Common myeloid progenitor, CD34-positive (primary cell): ENCODE measurements at places on chromosomes 7 and 10.
A peak's percentile ranks its signal among the peaks of the same experiment; 100 is the strongest.

- no peak for DNase-seq
Measured at GRCh38 chr7:31096877-31097258, 44.8 kb downstream of the ADCYAP1R1 start.

DNA sequence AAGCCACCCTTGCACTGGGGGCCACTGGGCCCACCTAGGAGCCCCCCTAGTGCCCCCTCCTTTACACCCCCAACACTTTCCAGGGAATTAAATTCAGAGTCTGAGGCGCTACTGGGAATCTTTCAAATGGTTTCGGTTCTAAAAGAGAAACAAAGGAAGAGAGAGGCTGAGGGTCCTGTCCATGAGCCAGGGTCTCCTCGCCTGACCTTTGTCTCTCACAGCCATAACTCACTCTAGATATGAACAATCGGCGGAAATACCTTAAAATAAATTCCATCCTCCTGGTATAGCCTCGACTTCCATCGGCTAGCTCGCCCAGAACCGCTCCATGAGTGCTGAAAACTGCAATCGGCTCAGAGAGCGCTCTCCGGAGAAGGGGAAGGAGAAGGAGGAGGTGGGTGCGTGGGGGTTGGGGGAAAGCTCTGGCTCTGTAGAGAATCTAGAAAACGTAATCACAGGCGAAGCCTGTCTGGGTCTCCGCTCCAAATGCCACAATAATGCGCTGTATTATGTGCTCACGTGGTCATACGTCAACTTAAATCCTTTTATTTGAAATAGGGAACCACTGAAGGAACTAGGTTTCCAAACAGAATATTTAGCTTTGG is 12.6 kb downstream of the HOXA4 start:
- no peak for DNase-seq

DNA sequence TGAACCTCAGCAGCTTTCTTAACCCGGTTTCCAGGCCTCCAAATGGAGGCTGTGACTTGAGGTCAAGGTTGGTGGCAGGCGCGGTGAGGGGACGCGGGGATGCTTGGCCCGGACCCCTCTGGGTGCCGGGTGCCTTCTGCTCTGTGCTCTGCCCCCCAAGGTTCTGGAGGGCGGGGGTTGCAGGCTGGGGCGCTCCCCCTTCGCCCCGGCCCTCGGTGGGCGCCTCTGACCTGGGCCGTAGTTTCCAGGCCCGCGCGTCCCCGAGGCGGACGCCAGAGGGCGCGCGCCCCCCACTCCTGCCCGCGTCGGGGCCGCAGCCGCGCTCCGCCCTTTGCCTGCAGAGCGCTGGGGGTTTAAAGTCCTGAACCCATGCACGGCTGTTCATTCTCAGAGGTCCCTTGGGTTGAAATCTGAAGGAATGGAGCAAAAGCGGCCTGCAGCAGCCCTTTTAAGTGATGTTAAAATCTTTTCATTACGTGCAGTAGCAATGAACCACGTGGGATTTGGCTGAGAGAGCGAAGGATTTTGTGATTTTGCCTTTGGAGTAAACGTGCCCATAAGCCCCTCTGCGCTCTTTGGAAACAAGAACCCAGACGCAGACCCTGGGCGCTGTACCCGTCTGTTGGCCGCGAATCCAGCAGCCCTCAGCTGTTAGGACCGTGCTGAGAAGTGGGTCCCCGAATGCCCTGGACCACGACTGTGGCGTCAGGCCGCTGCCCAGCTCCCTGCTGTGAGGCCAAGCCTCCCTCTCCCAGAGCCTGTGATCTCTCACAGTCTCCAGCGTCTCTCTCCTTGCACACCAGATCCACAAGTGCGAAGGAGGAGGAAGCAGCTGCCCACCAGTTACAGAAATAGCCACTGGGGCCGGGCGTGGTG is 135.0 kb downstream of the ACTR3B start:
- DNase-seq: peak; percentile 9

- no peak for DNase-seq
Measured at GRCh38 chr7:7157887-7158271, 24.5 kb upstream of the C1GALT1 start.

DNA sequence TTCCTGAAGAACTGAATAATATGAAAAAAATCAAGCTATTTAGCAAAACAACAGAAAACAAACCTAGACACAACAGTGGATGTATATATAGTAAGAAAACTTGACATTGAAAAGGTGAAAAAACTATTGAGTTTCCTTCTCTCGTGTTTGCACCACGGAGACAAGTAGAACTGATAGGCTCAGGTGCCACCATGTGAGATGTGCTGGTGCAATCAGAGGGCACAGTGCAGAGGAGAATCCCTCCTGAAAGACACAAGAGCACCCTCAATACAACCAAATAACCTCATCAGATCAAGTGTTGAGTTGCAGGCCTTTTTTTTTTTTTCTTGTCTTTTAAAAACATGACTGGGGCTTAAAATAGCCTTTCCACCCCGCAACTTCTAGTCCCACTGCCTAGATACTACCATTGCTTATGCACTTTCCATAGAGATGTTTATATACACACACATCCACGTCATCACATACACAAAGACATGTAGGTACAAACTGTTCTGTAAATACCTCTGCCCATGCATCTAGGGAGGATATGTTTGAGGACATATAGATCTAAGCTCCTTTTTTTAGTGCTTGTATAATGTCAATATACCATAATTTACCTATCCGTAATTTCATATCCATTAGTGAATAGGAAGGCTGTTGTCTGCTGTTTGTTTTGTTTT is 54.1 kb downstream of the UBE2H start:
- no peak for DNase-seq

DNA sequence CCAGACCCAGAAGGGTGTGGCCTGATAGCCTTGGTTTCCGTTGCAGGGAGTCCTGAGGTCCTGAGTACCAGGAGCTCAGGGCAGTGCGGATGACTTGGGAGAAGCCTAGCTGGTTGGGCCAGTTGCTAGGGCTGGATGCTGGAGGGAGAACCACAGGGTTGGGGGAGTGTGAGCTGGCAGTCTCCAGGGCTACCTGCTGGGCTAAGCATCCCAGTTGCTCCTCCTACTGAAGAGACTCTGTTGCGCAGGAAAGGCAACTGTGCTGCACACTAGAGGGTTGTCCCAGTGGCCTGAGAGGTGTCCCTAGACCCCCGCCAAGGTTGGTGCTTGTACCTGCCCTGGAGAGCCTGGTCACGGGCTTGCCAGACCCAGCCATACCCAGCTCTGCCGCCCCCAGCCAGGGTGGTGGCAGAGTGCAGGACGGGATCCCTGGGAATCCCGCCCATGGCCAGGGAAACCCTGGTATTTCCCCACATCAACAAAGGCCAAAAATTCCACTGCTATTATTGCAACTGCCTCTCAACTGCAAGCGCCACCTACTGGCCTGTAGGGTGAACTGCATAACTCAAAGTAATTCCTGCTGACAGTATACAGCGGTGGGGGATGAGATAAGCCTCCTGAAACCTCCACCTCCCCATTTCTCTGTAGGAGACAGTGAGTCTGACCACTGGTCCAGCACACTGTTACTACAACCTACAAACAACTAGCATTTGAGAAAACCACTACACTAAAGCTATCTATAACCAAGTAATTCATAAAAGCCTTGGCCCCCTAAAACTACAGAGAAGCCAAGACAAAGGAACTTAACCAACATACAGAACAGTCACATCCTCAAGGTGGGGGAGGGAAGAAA is 67.6 kb upstream of the DDC start:
- DNase-seq: peak; percentile 65

- DNase-seq: no peak
Measured at GRCh38 chr7:157013602-157014549, 3.4 kb upstream of the MNX1 start.

- no peak for DNase-seq
Measured at GRCh38 chr10:3889961-3890522, 105.0 kb upstream of the KLF6 start.

- no peak for DNase-seq
Measured at GRCh38 chr10:29646238-29646902, 11.6 kb upstream of the SVIL start.

DNA sequence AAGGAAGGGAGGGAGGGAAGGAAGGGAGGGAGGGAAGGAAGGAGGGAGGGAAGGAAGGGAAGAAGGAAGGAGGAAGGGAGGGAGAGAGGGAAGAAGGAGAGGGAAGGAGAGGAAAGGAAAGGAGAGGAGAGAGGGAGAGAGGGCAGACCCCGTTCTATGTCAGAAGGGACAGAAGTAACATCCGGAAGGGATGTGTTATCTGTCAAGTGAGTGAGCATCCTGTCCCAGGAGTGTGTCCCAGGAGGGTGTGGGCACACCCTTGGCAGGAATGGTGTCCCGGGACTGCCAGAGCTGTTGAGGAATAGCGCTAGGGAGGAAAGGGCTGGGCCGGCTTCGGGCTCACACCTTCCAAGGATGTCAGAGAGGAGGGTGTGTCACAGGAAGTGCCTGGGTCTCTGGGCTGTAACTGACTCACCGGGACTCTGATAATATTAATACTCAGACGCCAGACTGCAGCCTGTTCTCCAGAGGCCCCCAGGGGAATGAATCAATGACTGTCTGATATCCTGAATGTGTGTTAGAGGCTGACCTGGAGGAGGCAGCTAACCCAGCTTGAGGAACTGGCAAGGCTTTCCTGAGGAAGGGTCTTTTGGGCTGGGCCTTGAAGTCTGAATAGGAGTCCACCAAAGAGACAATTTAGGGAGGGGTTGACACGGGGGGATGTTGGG is 125.6 kb upstream of the TNRC18 start:
- DNase-seq: peak; percentile 27

DNA sequence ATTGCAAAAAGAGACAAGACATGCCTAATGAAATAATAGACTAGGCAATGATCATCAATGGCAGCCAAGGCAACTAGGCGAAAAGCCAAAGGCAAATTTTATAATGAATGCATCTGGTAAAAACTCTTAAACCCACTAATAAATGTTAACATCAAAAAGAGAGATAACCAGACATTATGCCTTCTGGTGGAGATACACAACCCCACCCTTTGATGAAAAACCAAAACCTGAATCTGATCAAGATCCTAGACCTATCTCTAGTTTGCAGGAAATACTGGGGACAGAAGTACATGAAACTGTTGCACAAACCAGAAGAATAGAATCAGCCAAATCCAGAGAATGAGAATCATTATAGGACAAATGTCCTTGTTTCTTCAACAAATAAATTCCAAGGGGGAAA is 22.0 kb upstream of the GSAP start:
- no peak for DNase-seq

DNA sequence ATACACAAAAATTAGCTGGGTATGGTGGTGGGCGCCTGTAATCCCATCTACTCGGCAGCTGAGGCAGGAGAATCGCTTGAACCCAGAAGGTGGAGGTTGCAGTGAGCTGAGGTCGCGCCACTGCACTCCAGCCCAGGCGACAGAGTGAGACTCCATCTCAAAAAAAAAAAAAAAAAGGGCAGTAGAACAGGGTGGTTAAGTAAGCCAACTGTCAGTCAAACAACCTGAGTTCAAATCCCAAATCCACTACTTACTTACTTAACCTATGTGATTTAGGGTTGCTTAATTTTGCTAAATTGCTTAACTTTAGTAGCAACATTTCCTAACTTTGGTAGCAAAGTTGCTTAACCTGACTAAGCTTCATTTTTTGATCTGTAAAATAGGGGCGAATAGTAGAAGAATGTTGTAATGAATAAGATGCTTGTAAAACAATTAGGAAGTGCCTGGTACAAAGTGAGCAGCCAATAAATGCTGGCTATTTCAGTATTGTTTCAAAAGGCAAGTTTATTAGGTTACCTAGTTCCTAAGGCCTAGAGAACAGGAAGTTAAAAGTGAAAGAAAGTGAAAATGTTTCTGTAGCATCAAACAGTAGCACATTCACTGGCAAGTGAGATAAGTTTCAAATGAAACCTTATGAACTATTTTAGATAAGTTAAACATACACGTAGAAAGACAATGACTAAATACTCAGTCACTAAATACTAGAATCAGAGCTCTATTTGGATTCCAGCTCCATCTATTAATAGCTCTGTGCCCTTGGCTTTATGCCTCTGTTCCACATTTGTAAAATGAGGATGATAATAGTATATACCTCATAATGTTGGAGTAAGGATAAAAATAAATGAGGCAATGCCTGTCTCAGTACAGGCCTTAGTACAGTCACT is 64.3 kb downstream of the HOXA1 start:
- peak; percentile 25 for DNase-seq

DNA sequence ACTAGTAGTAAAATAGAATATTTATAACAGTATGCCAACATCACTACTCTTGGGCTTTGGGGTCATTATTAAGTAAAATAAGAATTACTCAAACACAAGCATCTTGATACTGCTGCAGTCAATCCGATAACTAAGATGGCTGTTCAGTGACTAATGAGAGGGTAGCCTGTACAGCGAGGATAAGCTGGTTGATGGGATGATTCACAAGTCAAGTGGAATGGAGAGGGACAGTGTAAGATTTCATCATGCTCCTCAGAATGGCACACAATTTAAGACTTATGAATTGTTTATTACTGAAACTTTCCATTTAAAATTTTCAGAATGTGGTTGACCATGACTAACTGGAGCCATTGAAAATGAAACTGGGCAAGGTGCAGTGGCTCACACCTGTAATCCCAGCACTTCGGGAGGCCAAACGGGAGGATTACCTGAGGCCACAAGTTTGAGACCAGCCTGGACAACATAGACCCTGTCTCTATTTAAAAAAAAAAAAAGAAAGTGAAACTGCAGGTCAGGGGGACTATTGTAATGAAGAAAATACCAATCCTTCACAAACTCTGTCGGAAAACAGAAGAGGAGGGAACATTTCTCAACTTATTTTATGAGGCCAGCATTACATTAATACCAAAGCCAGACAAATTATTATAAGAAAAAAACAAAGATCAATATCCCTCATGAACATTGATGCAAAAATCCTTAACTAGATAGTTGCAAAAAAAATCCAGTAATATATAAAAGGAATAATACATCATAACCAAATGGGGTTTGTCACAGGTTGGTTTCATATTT is 11.2 kb downstream of the AVL9 start:
- DNase-seq: no peak

DNA sequence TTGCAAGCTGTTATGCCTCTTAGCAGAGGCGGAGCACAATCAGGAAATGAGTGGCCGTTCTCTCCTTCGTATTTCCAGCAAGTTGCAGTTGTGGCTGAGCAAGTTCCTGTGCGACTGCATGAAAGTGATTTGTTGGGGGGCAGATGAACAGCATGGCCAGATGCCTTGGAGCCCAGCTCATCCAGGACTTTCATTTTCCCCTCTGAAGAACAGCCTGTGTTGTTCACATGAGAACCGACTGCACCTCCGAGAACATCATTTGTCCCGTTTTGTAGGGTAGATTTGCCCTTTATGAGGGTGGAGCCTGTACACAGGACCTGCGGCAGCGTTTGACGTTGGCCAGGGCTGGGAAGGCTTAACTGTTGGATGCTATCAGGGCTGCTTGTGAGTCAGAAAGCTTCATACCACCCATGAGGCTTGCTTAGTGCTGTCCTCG is 4.4 kb downstream of the BAG3 start:
- DNase-seq: peak; percentile 45

DNA sequence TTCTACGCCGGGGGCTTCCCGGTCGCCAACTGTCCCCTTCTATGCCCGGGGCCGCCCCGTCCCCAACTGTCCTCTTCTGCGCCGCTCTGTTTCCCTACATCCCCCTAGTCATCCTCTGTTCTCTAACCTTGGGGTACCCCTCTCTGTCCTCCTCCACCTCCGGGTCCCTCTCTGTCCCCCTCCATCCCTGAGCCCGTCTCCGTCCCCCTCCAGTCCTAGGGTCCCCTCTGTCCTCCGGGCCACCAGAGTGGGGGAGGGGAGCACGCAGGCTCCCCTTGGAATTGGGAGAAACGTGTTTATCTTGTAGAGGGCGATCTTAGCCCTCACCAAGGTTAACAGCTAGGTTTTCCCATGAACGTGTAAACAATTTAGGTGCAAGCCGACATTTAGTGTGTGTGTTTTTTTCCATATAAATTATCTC is 852 bp upstream of the KLF6 start:
- no peak for DNase-seq
